Esophagus muscularis mucosa (tissue), 4 donors: ENCODE measurements at places on chromosomes 13 and 19. TPM values are rescaled to one million over a fixed set of nuclear protein-coding genes. Genes with fewer than 3 reads are reported as not detected.

SUGP2 gene
- total RNA-seq: 45.7 TPM

LRRC4B gene
- total RNA-seq: 3.7 TPM

N4BP2L2 gene
- 81.2 TPM for total RNA-seq

RNF17 gene
- not detected for total RNA-seq

CABP5 gene
- not detected for total RNA-seq

FFAR2 gene
- total RNA-seq: not detected

CDX2 gene
- total RNA-seq: not detected

FOXA3 gene
- not detected for total RNA-seq

TRIM28 gene
- total RNA-seq: 319 TPM

- H3K4me1 ChIP-seq: peaks cover 9% of the 10 kb centered on the region
- DNase-seq: no peak
- no peaks in the 10 kb centered on the region for H3K36me3 ChIP-seq
- H3K27me3 ChIP-seq: no peaks in the 10 kb centered on the region
Measured at GRCh38 chr19:51372649-51373504, at the start of gene NKG7. TSS of gene NKG7 (minus strand) at chr19:51372654. CDS start at chr19:51372535, 119 bp downstream.

GRCh38 chr19:34278783-34279182 lies 24.4 kb downstream of the GARRE1 start:
- peaks cover 13% of the 10 kb centered on the region for H3K36me3 ChIP-seq
- H3K27ac ChIP-seq: no peak overlapping the region
- no peak for DNase-seq
- H3K4me3 ChIP-seq: no peak overlapping the region

GRCh38 chr13:35841060-35841521 lies 290.1 kb downstream of the DCLK1 start:
- peaks cover 19% of the 10 kb centered on the region for H3K4me1 ChIP-seq
- DNase-seq: no peak
- no peaks in the 10 kb centered on the region for H3K27me3 ChIP-seq
- H3K36me3 ChIP-seq: no peaks in the 10 kb centered on the region
- no peak overlapping the region for H3K4me3 ChIP-seq
- H3K27ac ChIP-seq: peak overlapping the region; percentile 22

DNA sequence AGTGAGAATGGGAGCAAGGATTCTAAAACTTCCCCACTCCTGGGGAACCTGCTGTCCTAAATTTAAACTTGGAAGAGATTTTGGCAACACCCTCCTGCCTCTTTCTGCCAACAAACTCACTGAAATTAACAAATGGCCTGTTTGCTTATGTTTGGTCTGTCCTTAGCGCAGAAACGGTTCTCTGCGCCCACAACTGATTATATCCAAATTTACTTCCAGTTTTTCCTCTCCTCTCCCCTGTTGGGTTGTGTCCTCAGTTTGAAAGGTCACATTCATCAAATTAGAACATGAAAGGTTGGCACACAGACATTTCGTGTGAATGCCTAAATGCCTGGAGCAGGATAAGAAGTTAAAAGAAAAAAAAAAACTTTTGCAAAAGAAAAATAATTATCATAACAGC lies 56.4 kb upstream of the MRI1 start:
- H3K4me1 ChIP-seq: peaks cover 24% of the 10 kb centered on the region
- H3K27me3 ChIP-seq: no peaks in the 10 kb centered on the region
- no peak overlapping the region for H3K4me3 ChIP-seq
- DNase-seq: no peak

DNA sequence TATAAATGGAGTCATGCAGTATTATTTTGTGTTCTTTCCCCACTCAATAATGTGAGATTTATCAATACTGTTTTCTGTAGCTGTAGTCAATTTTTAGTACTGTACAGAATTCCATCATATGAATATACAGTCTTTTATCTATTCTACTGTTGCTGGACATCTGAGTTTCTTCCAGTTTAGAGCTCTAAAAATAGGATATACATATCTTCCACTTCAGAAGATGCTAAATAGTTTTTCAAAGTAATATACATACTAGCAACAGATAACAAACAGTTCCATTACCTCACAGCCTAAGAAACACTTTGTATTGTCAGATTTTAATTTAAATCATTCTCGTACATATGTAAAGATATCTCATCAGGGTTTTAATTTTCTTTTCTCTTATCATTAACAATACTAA lies 149.6 kb downstream of the UGGT2 start:
- DNase-seq: no peak
- H3K4me1 ChIP-seq: no peaks in the 10 kb centered on the region
- H3K27me3 ChIP-seq: no peaks in the 10 kb centered on the region
- H3K27ac ChIP-seq: no peak overlapping the region
- no peak overlapping the region for H3K4me3 ChIP-seq

GRCh38 chr19:2032296-2032941 lies 16.9 kb upstream of the BTBD2 start:
- H3K36me3 ChIP-seq: no peaks in the 10 kb centered on the region
- no peaks in the 10 kb centered on the region for H3K27me3 ChIP-seq
- peak overlapping the region; percentile 33 for H3K4me3 ChIP-seq

GRCh38 chr19:33780251-33780650 lies 16.4 kb upstream of the KCTD15 start:
- H3K4me1 ChIP-seq: peaks cover 6% of the 10 kb centered on the region
- DNase-seq: no peak
- no peaks in the 10 kb centered on the region for H3K36me3 ChIP-seq
- H3K4me3 ChIP-seq: no peak overlapping the region
- H3K27me3 ChIP-seq: no peaks in the 10 kb centered on the region

DNA sequence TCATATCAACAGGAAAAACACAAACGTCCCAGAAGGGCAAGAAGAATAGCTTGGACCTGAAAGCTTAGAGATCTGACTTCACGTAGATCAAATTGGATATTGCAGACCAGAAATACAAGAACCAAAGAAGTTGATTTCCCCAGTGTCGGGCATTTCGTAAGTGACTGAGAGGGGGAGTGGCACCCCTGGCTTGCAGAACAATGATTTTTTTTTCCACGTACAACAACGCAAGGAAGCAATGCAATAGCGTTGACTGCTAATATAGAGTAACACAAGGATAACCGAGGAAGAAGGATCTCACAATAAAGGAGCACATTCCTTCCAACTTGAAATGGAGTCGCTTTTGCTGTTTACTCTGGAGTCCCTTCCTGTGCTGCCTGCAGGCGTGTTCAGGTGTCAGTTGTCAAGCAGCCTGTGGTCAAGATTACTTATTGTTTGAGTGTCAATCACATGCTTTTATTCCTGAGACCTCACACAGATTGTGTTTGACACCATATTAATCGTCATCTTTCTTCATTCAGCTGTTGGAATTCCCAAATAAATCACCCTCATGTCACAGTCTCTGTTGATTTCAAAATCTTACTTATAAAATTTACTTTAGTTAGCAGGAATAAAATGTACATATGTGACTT lies 139.4 kb downstream of the FREM2 start:
- DNase-seq: no peak
- no peak overlapping the region for H3K27ac ChIP-seq
- H3K4me1 ChIP-seq: no peaks in the 10 kb centered on the region
- H3K4me3 ChIP-seq: no peak overlapping the region

DNA sequence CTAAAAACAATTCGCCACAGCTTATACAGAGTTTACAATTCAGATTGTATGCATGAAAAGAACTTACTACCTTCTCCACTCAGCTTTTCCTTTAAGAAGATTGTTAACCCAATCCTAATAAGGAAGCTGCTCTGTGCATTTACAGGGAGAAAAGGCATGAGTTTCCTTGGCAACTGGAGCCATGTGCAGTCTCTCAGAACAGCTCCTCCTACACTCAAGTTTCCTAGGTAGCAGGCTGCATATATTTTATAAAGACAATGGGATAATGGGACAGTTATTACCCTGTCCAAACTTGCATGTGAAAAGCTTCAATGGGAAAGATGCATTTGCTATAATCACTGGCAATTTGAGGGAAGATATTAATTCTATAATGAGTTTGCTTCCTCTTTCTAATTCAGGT lies 125.5 kb upstream of the TRPC4 start:
- no peaks in the 10 kb centered on the region for H3K27me3 ChIP-seq
- no peak overlapping the region for H3K4me3 ChIP-seq

GRCh38 chr13:39362652-39363381 lies 240.2 kb downstream of the LHFPL6 start:
- peaks cover 34% of the 10 kb centered on the region for H3K4me1 ChIP-seq
- no peaks in the 10 kb centered on the region for H3K36me3 ChIP-seq
- no peaks in the 10 kb centered on the region for H3K27me3 ChIP-seq
- no peak for DNase-seq
- H3K4me3 ChIP-seq: no peak overlapping the region
- no peak overlapping the region for H3K27ac ChIP-seq

- H3K36me3 ChIP-seq: no peaks in the 10 kb centered on the region
- no peak overlapping the region for H3K27ac ChIP-seq
- H3K4me1 ChIP-seq: no peaks in the 10 kb centered on the region
- H3K27me3 ChIP-seq: no peaks in the 10 kb centered on the region
- DNase-seq: no peak
- no peak overlapping the region for H3K4me3 ChIP-seq
Measured at GRCh38 chr19:31148671-31149070, 200.6 kb downstream of the TSHZ3 start.

- no peaks in the 10 kb centered on the region for H3K27me3 ChIP-seq
- H3K4me3 ChIP-seq: no peak overlapping the region
- no peaks in the 10 kb centered on the region for H3K36me3 ChIP-seq
- H3K27ac ChIP-seq: peak overlapping the region; percentile 18
- DNase-seq: no peak
- H3K4me1 ChIP-seq: peaks cover 42% of the 10 kb centered on the region
Measured at GRCh38 chr19:31962561-31962996, 382.8 kb upstream of the ZNF507 start.
